ENCODE measurements at places on chromosomes 5 and 9. TPM values are rescaled to one million over a fixed set of nuclear protein-coding genes. Genes with fewer than 3 reads are reported as not detected.

Gene SNCAIP
- polyA plus RNA-seq: 1.3 TPM

Gene SELENOP
- polyA plus RNA-seq: 175 TPM

Gene PHF24
- not detected for polyA plus RNA-seq

Gene GARNL3
- polyA plus RNA-seq: 0.78 TPM

Gene FAM151B
- polyA plus RNA-seq: 4.9 TPM

Gene INSL6
- not detected for polyA plus RNA-seq

Gene ANKRD33B
- polyA plus RNA-seq: 7.7 TPM

Gene WHRN
- polyA plus RNA-seq: 0.16 TPM

Gene BNIP1
- polyA plus RNA-seq: 23.5 TPM

Gene CDX1
- polyA plus RNA-seq: 0.09 TPM

Gene KCNN2
- 0.08 TPM for polyA plus RNA-seq

Gene UIMC1
- 22.4 TPM for polyA plus RNA-seq

Gene NR2F1
- polyA plus RNA-seq: 90.5 TPM

Gene CFAP157
- not detected for polyA plus RNA-seq

Gene TSLP
- polyA plus RNA-seq: 20.6 TPM

Gene CTNNA1
- polyA plus RNA-seq: 181 TPM

Gene IL3
- not detected for polyA plus RNA-seq

Gene C5orf34
- polyA plus RNA-seq: 2.9 TPM

Gene ZNF608
- 16.5 TPM for polyA plus RNA-seq

Gene EGR1
- polyA plus RNA-seq: 5.8 TPM

Gene SLC22A4
- 3.4 TPM for polyA plus RNA-seq

Gene TMEM232
- polyA plus RNA-seq: 0.87 TPM

Gene ARHGEF28
- 2.3 TPM for polyA plus RNA-seq

Gene FOXD4
- 0.06 TPM for polyA plus RNA-seq

Gene CHSY3
- polyA plus RNA-seq: 0.76 TPM

Gene CCNI2
- polyA plus RNA-seq: not detected

Gene SLCO4C1
- polyA plus RNA-seq: 0.01 TPM

Gene ORM2
- not detected for polyA plus RNA-seq

Gene MAMDC2
- 14.4 TPM for polyA plus RNA-seq

Gene GRIA1
- polyA plus RNA-seq: 0.12 TPM

Gene GBGT1
- polyA plus RNA-seq: 0.86 TPM

Gene CARTPT
- polyA plus RNA-seq: not detected

Gene PCDHB16
- 0.54 TPM for polyA plus RNA-seq

Gene ST6GALNAC6
- 56.0 TPM for polyA plus RNA-seq

Gene PCDHA3
- 0.07 TPM for polyA plus RNA-seq

Gene DNAI1
- not detected for polyA plus RNA-seq

Gene GPR151
- polyA plus RNA-seq: not detected

Gene IL5
- not detected for polyA plus RNA-seq

Gene CCDC192
- polyA plus RNA-seq: not detected

Gene CD180
- polyA plus RNA-seq: 0.14 TPM

Gene ADAMTS16
- polyA plus RNA-seq: 0.40 TPM

Gene IFNA2
- polyA plus RNA-seq: not detected

Gene PCDHGA10
- 4.2 TPM for polyA plus RNA-seq

Gene GRAMD2B
- polyA plus RNA-seq: 26.8 TPM

Gene AMACR
- 14.2 TPM for polyA plus RNA-seq

Gene CAMK4
- polyA plus RNA-seq: 5.9 TPM

Gene VLDLR
- polyA plus RNA-seq: 11.0 TPM

Gene SPINK4
- not detected for polyA plus RNA-seq

Data from fibroblast of lung (primary cell).